GM23338 (cell line): ENCODE measurements at places on chromosomes 6 and 20. TPM values are rescaled to one million over a fixed set of nuclear protein-coding genes. Genes with fewer than 3 reads are reported as not detected.

DNA sequence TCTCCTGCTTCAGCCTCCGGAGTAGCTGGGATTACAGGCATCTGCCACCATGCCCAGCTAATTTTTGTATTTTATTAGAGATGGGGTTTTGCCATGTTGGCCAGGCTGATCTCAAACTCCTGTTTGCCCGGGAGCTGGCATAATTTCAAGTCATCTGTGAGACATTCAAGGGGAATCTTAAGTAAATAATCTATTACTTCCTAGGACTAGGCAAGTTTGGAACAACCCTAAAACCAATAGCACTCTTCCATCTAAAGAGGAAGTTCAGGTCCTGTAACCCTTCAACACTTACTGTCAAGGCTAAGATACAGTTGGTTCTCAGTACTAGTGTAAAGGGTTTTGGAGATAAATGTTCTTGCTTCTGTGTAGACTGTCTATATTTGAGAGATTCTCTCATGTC, 267.8 kb upstream of the IRAK1BP1 start:
- H3K4me3 ChIP-seq = no peak overlapping the region
- no peak for DNase-seq
- H3K27ac ChIP-seq = no peak overlapping the region
- H3K36me3 ChIP-seq = no peaks in the 10 kb centered on the region
- no peaks in the 10 kb centered on the region for H3K4me1 ChIP-seq

DNA sequence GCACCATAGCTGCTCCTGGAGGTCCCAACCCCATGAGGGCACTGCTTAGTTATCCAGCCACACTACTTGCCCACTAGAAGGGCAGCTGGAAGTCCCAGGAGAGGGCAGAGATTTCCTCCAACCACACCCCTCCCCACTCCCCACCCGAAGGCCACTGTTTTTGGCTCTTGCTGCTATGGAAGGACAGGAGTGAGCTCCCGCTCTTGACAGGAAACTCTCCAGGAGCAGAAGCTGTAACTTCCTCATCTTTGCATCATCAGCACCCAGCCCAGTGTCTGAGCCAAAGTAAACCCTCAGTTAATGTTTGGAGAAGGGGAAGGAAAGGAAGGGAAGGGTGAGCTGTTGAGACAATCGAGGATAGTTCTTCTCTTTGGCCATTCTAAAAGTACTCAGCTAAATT, 120.7 kb downstream of the MTFR2 start:
- no peak overlapping the region for H3K27ac ChIP-seq
- no peak for DNase-seq
- H3K27me3 ChIP-seq = no peaks in the 10 kb centered on the region

DNA sequence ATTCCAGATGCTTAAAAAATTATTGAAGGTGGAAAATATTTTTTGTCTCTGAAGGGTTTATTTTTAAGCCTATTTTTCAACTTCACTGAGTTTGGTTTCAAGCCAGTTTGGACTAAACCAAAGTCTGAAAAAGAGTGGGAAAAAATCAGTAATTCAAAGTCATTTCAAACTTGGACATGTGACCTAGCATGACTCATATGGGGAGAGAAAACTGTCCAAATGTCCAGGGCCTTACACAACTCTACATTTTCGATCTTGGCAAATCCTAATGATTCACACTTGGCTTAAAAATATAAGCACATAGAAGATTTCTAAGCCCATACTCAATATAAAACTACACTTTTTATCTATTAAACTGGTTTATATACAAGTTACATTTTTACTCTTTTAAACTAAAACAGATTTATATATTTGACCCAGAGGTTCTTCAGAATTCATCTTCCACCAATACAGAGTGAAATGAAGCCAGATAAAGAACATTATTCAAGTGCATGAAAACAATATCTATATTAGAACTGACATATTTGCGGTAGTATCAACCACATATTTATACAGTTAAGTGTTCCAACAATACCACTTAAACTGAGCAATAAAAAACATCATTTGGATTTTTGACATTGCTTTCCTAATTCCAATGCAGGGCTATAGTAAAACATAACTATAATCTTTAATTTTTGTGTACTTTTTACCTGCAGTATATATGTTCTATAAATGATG, 110.3 kb upstream of the TCF21 start:
- no peaks in the 10 kb centered on the region for H3K36me3 ChIP-seq
- DNase-seq = no peak
- H3K4me1 ChIP-seq = no peaks in the 10 kb centered on the region
- H3K27ac ChIP-seq = no peak overlapping the region

GRCh38 chr6:159104931-159105330, 60.1 kb upstream of the TAGAP start:
- no peaks in the 10 kb centered on the region for H3K27me3 ChIP-seq
- no peaks in the 10 kb centered on the region; the same call in 1 of the 2 replicates for H3K36me3 ChIP-seq
- DNase-seq = no peak
- H3K4me3 ChIP-seq = no peak overlapping the region
- H3K27ac ChIP-seq = no peak overlapping the region
- peaks cover 7% of the 10 kb centered on the region; the same call in 1 of the 2 replicates for H3K4me1 ChIP-seq

DNA sequence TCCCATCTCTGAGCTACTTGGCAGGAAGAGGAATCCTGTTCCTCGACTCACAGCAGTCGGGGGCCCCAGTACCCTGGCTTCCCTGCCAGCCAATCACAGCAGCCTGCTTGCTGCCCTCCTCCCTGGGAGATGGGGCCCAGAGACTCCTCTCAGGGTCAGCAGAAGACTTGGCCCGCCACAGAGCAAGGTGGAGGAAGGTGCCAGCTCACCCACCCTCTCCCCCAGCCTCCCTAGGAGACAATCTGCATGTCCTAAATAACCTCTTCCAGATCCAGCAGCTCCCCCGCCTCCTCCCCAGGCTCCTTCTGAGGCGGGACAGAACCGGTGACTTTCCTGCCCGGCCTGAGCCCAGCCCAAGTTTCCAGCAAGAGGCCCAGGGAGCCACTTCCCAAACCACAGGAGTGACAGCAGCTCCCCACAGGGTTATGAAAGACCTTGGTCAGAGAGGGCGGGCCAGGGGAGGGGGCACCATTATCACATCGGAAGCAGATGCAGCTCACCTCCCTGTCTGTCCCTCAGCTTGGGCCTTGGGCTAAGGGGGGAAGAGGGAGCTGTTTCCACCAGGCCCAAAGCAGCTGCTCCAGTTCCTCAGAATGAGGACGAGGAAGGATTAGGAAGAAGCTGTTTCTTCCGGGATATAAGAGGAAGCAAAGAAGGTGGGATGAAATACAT, 2.3 kb downstream of the CCND3 start:
- peak overlapping the region; percentile 98 for H3K4me3 ChIP-seq
- peak overlapping the region; percentile 87 for H3K27ac ChIP-seq

- DNase-seq = peak; percentile 79
- H3K27ac ChIP-seq = peak within 1 kb of the TSS; percentile 87
- H3K4me1 ChIP-seq = peaks cover 15% of the 10 kb centered on the region
- H3K4me3 ChIP-seq = peak within 1 kb of the TSS; percentile 94
- no peaks in the 10 kb centered on the region for H3K27me3 ChIP-seq
Observed at GRCh38 chr20:346640-347316, at the start of gene NRSN2. TSS of gene NRSN2 (plus strand) at chr20:347111. CDS start at chr20:349644, 2,533 bp downstream.

DNA sequence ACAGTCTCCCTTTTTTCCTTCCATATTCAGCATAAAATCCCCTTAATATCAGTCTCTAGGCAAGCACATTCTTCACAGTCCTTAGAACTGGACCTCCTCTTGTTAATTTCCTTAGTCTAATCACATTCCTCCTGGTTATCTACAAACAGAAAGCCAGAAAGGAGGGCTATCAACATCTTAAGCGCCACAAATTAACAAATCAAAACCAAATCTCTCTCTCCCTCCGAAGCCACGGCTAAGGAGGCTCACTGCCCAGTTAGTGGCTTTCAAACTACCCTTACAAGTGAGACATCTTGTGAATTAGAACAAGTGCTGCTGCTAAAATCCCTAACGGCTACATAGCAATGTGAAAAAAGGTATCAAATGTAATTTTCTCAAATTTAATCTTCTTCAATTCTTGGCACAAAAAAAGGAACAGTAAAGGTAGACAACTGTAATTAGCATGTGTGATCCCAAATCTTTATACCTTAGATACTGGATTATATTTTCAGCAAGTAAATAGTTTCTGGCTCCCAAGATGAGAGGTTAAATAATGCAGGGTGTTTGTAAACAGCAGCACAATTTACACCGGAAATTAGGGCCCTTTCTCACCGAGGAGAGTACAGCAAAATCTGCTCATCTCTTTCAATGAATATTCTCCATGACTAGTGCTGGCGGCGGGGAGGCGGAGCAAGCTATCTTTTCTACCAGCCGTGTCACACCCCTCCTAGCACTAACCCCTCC, 1.4 kb upstream of the TRIM39 start:
- DNase-seq = peak; percentile 95
- H3K27me3 ChIP-seq = no peaks in the 10 kb centered on the region
- peaks cover 40% of the 10 kb centered on the region for H3K4me1 ChIP-seq
- H3K27ac ChIP-seq = peak overlapping the region; percentile 98

- no peak overlapping the region for H3K27ac ChIP-seq
- H3K36me3 ChIP-seq = no peaks in the 10 kb centered on the region
- peaks cover 27% of the 10 kb centered on the region for H3K27me3 ChIP-seq
- peak; percentile 85 for DNase-seq
Observed at GRCh38 chr6:27592481-27593199, 119.7 kb upstream of the ZNF184 start.

GRCh38 chr6:159438106-159438505, 254.9 kb downstream of the SOD2 start:
- H3K4me1 ChIP-seq = no peaks in the 10 kb centered on the region
- H3K27ac ChIP-seq = no peak overlapping the region
- no peaks in the 10 kb centered on the region for H3K36me3 ChIP-seq
- H3K4me3 ChIP-seq = no peak overlapping the region

DNA sequence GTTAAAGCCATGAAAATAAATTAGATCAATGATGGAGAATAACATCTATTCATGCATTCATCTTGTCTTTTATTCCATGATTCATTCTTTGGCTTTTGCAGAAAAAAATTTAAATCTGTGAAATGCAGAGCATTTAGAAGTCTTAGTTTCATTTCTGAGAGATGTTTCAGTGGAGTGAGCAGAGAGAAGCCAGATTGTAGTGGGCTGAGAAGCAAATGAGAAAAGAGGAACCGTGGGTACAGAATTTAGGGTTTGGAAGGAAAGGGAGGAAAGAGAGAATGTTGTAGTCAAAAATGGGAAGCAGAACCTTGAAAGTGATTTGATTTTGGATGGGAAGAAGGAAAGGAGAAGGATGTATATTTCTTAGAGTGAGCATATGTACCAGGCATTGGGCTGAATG, 260.3 kb upstream of the MAN1A1 start:
- H3K27me3 ChIP-seq = no peaks in the 10 kb centered on the region
- H3K36me3 ChIP-seq = no peaks in the 10 kb centered on the region
- peaks cover 6% of the 10 kb centered on the region; the same call in 1 of the 2 replicates for H3K4me1 ChIP-seq
- no peak for DNase-seq
- H3K4me3 ChIP-seq = no peak overlapping the region

DNA sequence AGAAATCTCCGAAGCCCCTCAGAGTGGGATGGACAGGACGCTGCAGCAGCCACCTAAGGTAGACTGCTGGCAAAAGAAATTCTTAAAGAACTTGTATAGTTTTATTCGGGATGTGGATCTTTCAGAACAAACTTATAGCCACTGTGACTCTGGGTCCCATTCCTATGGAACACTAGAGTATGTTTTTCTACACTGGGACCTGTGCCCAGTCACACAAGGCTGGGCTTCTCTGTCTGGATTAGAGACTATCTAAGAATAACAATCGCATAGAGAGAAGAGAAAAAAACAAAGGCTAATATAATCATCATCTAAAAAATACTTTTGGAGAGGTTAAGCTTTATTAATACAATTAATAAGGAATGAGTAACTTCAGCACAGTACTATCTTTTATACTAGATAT, 28.9 kb downstream of the RMND1 start:
- no peak overlapping the region for H3K27ac ChIP-seq
- H3K4me1 ChIP-seq = no peaks in the 10 kb centered on the region
- no peak for DNase-seq
- H3K36me3 ChIP-seq = peaks cover 55% of the 10 kb centered on the region

GRCh38 chr6:156437121-156437879, 339.9 kb upstream of the ARID1B start:
- DNase-seq = no peak
- 0 out of 2 replicates have a peak, but pooled peaks cover 10% of the 10 kb centered on the region for H3K4me1 ChIP-seq
- H3K27me3 ChIP-seq = no peaks in the 10 kb centered on the region
- no peak overlapping the region for H3K27ac ChIP-seq
- no peaks in the 10 kb centered on the region for H3K36me3 ChIP-seq
- H3K4me3 ChIP-seq = no peak overlapping the region

- H3K27ac ChIP-seq = no peak overlapping the region
- DNase-seq = no peak
- H3K4me3 ChIP-seq = no peak overlapping the region
- no peaks in the 10 kb centered on the region for H3K4me1 ChIP-seq
- H3K36me3 ChIP-seq = no peaks in the 10 kb centered on the region
- no peaks in the 10 kb centered on the region for H3K27me3 ChIP-seq
Observed at GRCh38 chr6:158697811-158698210, 48.0 kb downstream of the SYTL3 start.

GRCh38 chr6:75098709-75099108, 107.1 kb downstream of the COL12A1 start:
- H3K4me3 ChIP-seq = no peak overlapping the region
- peaks cover 7% of the 10 kb centered on the region; the same call in 1 of the 2 replicates for H3K4me1 ChIP-seq
- no peak for DNase-seq
- H3K27ac ChIP-seq = no peak overlapping the region
- H3K27me3 ChIP-seq = no peaks in the 10 kb centered on the region

GRCh38 chr20:51159303-51159702, 136.4 kb upstream of the KCNG1 start:
- no peak overlapping the region for H3K27ac ChIP-seq
- H3K4me1 ChIP-seq = no peaks in the 10 kb centered on the region
- H3K27me3 ChIP-seq = no peaks in the 10 kb centered on the region
- no peaks in the 10 kb centered on the region for H3K36me3 ChIP-seq
- no peak overlapping the region for H3K4me3 ChIP-seq

DNA sequence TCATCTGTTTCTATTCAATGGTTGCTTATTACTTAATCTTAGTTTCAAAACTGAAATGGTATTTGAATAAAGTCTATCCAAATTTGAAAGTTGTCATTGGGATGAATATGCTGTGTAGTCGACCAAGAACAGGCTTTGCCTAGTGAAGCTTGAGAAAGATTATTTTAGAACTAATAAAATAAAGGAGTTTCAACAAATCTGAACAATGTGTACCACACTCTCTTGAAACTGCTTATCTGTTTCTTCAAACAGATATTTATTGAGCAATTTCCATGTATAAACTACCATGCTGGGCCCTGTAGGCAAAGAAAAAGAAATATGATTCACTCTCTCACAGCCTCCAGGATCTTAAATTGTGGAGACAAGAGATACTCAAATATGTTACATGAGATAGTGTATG, 174.4 kb downstream of the OGFRL1 start:
- no peaks in the 10 kb centered on the region for H3K36me3 ChIP-seq
- H3K27me3 ChIP-seq = no peaks in the 10 kb centered on the region
- no peaks in the 10 kb centered on the region for H3K4me1 ChIP-seq
- DNase-seq = no peak
- no peak overlapping the region for H3K4me3 ChIP-seq

GRCh38 chr6:24768361-24768760, 6.4 kb upstream of the GMNN start:
- H3K4me1 ChIP-seq = no peaks in the 10 kb centered on the region
- no peak overlapping the region for H3K4me3 ChIP-seq
- DNase-seq = no peak

GNAS-AS1 gene
- 11.3 and 12.3 TPM in 2 replicates for polyA plus RNA-seq

SIRPG gene
- not detected in 2 replicates for polyA plus RNA-seq

STMND1 gene
- not detected in 2 replicates for polyA plus RNA-seq

RIPOR2 gene
- 8.8 and 9.5 TPM in 2 replicates for polyA plus RNA-seq

TRIM10 gene
- not detected in 2 replicates for polyA plus RNA-seq

MACROD2 gene
- polyA plus RNA-seq = 4.3 and 5.5 TPM in 2 replicates

ENPP3 gene
- not detected in 2 replicates for polyA plus RNA-seq

SNAP91 gene
- polyA plus RNA-seq = 1.2 TPM in 2 replicates

RIPPLY2 gene
- polyA plus RNA-seq = 4.0 and 6.0 TPM in 2 replicates

PGC gene
- polyA plus RNA-seq = not detected in 2 replicates

ATP9A gene
- 0.68 and 0.94 TPM in 2 replicates for polyA plus RNA-seq

ADGRG6 gene
- 1.3 and 1.8 TPM in 2 replicates for polyA plus RNA-seq

AVP gene
- 0.60 and 1.4 TPM in 2 replicates for polyA plus RNA-seq

COL20A1 gene
- polyA plus RNA-seq = 0.59 and 0.79 TPM in 2 replicates

ASIP gene
- not detected in 2 replicates for polyA plus RNA-seq
